ENCODE measurements at places on chromosomes 1 and 21. TPM values are rescaled to one million over a fixed set of nuclear protein-coding genes. Genes with fewer than 3 reads are reported as not detected.

The COL24A1 gene
- not detected for total RNA-seq

The ZBTB18 gene
- total RNA-seq: 37.8 TPM

- no peaks in the 10 kb centered on the region for H3K27me3 ChIP-seq
- DNase-seq: no peak
- no peaks in the 10 kb centered on the region for H3K36me3 ChIP-seq
- H3K4me3 ChIP-seq: no peak overlapping the region
These were observed 7.7 kb upstream of the LAMB3 start for GRCh38 chr1:209659909-209660308.

- no peak overlapping the region for H3K4me3 ChIP-seq
- peaks cover 72% of the 10 kb centered on the region for H3K27me3 ChIP-seq
These were observed 2.4 kb downstream of the GABRD start for GRCh38 chr1:2021550-2021949.

The DYRK3 gene
- 7.6 TPM for total RNA-seq

DNA sequence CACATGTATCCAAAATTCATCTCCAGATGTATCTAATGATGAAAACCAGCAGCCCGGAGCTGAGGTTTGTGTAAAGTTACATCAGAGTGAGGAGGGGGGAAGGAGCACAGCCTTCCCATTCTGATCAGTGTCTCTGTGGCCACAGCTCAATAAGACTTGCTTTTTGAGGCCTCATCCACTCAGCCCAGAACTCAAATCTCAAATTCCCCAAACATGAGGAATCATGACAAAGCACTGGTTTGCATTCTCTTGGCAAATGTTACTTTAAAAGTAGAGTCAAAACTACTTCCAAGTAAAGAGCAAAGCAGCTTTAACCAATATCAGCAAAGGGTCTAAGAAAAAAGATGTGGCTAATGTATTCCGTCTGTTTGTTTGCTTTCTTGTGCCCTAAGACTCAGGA lies 30.9 kb downstream of the CCN1 start:
- peak overlapping the region; percentile 29 for H3K4me3 ChIP-seq
- H3K27ac ChIP-seq: peak overlapping the region; percentile 93
- DNase-seq: no peak
